ENCODE measurements at places on chromosomes 6 and 20. TPM values are rescaled to one million over a fixed set of nuclear protein-coding genes. Genes with fewer than 3 reads are reported as not detected.

HLA-DRB1 gene
- not detected for total RNA-seq

ISM1 gene
- not detected for total RNA-seq

TSPYL1 gene
- total RNA-seq, result 106 TPM

SRSF3 gene
- 280 TPM for total RNA-seq

GINS1 gene
- 11.4 TPM for total RNA-seq

TBXT gene
- total RNA-seq, result not detected

BPIFB4 gene
- not detected for total RNA-seq

SAPCD1 gene
- 2.2 TPM for total RNA-seq

DEFB132 gene
- total RNA-seq, result not detected

CYP39A1 gene
- not detected for total RNA-seq

STMND1 gene
- 0.14 TPM for total RNA-seq

C20orf144 gene
- 0.23 TPM for total RNA-seq

BYSL gene
- 47.4 TPM for total RNA-seq

TDRD6 gene
- not detected for total RNA-seq

PIGT gene
- 85.1 TPM for total RNA-seq

All from HFFc6 (cell line).